K562 (cell line): ENCODE measurements at places on chromosomes 11 and 22. TPM values are rescaled to one million over a fixed set of nuclear protein-coding genes. Genes with fewer than 3 reads are reported as not detected.

GRCh38 chr22:22469527-22469926 lies 39.0 kb downstream of the ZNF280B start:
- no peaks in the 10 kb centered on the region for H3K36me3 ChIP-seq
- no peaks in the 10 kb centered on the region for H3K4me1 ChIP-seq
- peaks cover 26% of the 10 kb centered on the region for H3K27me3 ChIP-seq

DNA sequence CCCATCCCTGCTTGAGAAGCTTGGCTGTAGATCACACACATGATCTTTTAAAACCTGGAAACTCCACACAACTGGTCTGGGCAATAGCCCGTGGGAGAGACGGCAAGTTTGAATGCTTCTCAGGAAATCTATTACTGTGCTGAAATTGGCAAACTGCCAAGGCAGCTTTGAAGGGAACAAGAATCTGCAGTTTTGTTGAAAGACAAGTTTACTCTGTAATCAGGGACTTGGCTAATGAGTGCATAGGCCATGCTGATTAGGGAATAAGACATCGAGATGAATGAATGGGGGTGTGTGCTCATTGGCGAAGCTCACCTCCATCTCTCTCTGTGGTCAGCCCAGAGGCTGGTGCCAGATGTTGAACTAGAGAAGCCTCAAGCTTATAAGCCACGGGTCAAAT lies 218.8 kb downstream of the HIPK3 start:
- no peak for DNase-seq
- no peak overlapping the region for H3K27ac ChIP-seq
- H3K4me3 ChIP-seq: no peak overlapping the region

GRCh38 chr11:95788921-95789505 lies 569 bp downstream of the FAM76B start:
- peak; percentile 40 for DNase-seq
- H3K27ac ChIP-seq: peak overlapping the region; percentile 99
- H3K27me3 ChIP-seq: no peaks in the 10 kb centered on the region
- H3K36me3 ChIP-seq: peaks cover 48% of the 10 kb centered on the region
- peak overlapping the region; percentile 88 for H3K4me3 ChIP-seq

- peaks cover 47% of the 10 kb centered on the region; the same call in 2 of the 3 replicates for H3K36me3 ChIP-seq
- H3K4me1 ChIP-seq: no peaks in the 10 kb centered on the region
Measured at GRCh38 chr11:112237451-112237850, 11.2 kb downstream of the PTS start.

GRCh38 chr11:120230433-120231071 lies 9.4 kb upstream of the POU2F3 start:
- no peak overlapping the region for H3K4me3 ChIP-seq
- peaks cover 8% of the 10 kb centered on the region; the same call in 2 of the 3 replicates for H3K27me3 ChIP-seq

GRCh38 chr11:7667460-7667859 lies 5.8 kb downstream of the CYB5R2 start:
- no peak for DNase-seq
- H3K27ac ChIP-seq: no peak overlapping the region
- H3K36me3 ChIP-seq: no peaks in the 10 kb centered on the region
- H3K4me3 ChIP-seq: no peak overlapping the region
- H3K4me1 ChIP-seq: no peaks in the 10 kb centered on the region

DNA sequence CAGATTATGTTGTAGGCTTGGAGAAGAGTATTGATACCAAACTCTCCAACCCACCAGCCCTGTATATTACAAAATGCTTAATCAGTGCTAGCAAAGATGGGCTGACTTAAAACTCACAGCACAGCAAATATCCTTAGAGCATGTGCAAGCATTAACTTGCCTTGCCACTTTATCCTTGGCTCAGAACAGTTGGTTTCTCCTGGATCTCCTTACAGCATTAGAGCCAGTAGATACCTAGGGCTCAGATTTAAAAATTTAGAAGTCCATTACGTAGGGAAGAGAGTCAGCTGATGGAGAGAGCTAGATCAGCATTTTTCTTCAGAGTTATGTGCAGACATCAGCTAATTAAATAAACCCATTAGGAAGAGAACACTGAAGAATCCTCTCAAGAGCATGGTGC lies 198.5 kb upstream of the ZBED5 start:
- no peak overlapping the region for H3K4me3 ChIP-seq
- no peaks in the 10 kb centered on the region for H3K27me3 ChIP-seq
- H3K4me1 ChIP-seq: no peaks in the 10 kb centered on the region
- DNase-seq: no peak

- no peaks in the 10 kb centered on the region for H3K36me3 ChIP-seq
- H3K27me3 ChIP-seq: no peaks in the 10 kb centered on the region
- H3K4me1 ChIP-seq: no peaks in the 10 kb centered on the region
- H3K4me3 ChIP-seq: no peak overlapping the region
Measured at GRCh38 chr11:36333897-36334296, 37.8 kb downstream of the PRR5L start.

GRCh38 chr11:40514124-40514523 lies 945.3 kb downstream of the LRRC4C start:
- H3K27me3 ChIP-seq: no peaks in the 10 kb centered on the region
- H3K4me1 ChIP-seq: no peaks in the 10 kb centered on the region
- H3K4me3 ChIP-seq: no peak overlapping the region
- H3K27ac ChIP-seq: no peak overlapping the region
- DNase-seq: no peak

DNA sequence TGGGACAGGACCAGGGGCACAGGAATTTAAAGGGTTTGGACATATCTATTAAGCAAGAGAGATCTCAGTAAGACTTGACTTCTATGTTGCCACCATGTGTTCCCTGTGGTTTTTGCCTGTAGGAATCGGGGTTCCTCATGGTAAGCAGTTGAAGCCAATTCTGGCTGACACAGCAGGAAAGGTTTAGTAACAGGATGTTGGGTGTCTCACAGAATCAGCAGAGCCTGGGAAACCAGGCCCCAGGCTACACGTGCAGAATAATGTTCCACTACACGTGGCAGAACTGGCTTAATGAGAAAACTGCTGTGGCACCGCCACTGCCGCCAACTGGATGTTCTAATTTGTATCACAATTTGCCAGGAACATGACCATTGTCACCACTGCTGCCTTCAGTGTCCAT lies 264.6 kb upstream of the PLET1 start:
- no peak for DNase-seq
- no peaks in the 10 kb centered on the region for H3K36me3 ChIP-seq
- no peaks in the 10 kb centered on the region for H3K4me1 ChIP-seq
- H3K27me3 ChIP-seq: no peaks in the 10 kb centered on the region

- DNase-seq: no peak
- no peak overlapping the region for H3K27ac ChIP-seq
- H3K4me3 ChIP-seq: no peak overlapping the region
- no peaks in the 10 kb centered on the region for H3K27me3 ChIP-seq
- H3K4me1 ChIP-seq: peaks cover 12% of the 10 kb centered on the region
- no peaks in the 10 kb centered on the region for H3K36me3 ChIP-seq
Measured at GRCh38 chr11:88363648-88364065, 26.1 kb upstream of the CTSC start.

DNA sequence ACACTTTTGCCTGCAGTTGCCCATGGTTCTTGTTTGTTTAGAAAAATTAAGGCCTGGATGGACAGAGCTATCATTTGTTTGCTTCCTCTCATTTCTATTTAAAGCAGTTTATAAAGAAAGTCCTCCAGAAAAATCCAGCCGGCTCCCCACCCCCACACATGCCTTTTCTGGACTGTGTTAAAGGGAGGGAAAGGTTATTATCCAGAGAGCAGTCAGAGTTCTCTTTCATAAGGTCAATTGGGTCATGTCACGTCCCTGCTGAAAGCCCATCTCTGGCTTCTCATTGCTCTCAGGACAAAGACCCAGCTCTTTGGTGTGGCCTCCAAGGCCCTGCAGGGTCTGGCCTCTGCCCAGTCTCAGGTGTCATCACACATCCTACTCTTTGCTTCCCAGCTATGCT lies 9.8 kb upstream of the GRK3 start:
- H3K27me3 ChIP-seq: no peaks in the 10 kb centered on the region
- DNase-seq: no peak
- H3K36me3 ChIP-seq: no peaks in the 10 kb centered on the region
- H3K4me3 ChIP-seq: no peak overlapping the region
- H3K4me1 ChIP-seq: no peaks in the 10 kb centered on the region

DNA sequence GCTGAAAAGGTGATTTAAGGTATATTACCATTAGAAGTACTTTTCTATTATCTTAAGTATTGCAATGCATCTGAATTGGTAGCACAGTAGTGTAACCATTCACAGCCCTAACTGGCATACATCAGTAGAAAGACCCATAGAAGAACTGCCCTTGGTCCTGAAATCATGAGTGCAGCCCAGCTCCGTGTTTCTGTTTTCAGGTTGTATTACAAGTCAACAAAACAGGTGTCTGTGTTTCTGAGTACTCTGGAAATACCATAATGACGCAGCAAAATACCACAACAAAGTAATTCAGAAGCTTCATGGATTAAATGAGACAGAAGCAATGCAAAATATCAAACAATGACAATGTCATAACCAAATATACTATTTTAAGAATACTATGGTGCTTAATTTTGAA lies 226.3 kb downstream of the OPCML start:
- no peaks in the 10 kb centered on the region for H3K27me3 ChIP-seq
- no peak for DNase-seq
- no peaks in the 10 kb centered on the region for H3K36me3 ChIP-seq
- H3K27ac ChIP-seq: no peak overlapping the region
- no peak overlapping the region for H3K4me3 ChIP-seq

DNA sequence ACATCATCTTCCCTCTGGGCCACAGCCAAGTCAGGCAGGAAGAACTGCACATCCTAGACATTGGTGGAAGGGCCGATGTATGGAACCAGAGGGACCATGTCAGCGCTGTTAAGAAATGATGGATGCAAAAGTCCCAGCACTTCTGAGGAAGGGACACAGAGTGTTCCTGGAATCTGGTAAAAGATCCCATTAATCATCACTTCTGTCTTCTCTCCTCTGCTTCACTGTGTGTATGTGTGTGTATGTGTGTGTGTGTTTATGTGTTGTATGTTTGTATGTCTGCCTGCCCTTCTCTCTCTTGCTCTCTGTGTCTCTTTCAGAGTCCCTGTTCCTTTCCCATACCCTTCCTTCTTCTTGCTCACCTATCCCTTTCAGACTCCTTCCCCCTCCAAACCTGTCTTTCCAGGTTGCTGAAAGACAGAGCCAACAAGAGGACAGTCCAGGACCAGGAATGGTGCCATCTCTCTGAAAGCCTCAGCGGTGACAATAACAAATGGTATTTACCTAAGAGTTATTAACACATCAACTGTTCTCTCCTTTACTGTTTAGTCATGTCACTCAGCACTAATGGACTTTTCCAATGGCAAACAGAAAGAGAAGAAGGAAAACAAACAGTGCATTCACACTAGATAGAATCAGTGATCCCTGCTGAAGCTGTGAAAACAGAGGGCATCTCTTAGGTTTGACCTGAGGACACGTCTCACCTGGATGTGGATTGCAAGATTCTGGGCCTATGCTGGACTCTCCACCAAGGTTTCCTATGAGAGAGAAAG lies 47.1 kb downstream of the EHF start:
- DNase-seq: no peak
- peaks cover 5% of the 10 kb centered on the region; the same call in 1 of the 3 replicates for H3K4me1 ChIP-seq
- H3K27ac ChIP-seq: no peak overlapping the region
- H3K36me3 ChIP-seq: no peaks in the 10 kb centered on the region
- H3K4me3 ChIP-seq: no peak overlapping the region
- no peaks in the 10 kb centered on the region for H3K27me3 ChIP-seq

DNA sequence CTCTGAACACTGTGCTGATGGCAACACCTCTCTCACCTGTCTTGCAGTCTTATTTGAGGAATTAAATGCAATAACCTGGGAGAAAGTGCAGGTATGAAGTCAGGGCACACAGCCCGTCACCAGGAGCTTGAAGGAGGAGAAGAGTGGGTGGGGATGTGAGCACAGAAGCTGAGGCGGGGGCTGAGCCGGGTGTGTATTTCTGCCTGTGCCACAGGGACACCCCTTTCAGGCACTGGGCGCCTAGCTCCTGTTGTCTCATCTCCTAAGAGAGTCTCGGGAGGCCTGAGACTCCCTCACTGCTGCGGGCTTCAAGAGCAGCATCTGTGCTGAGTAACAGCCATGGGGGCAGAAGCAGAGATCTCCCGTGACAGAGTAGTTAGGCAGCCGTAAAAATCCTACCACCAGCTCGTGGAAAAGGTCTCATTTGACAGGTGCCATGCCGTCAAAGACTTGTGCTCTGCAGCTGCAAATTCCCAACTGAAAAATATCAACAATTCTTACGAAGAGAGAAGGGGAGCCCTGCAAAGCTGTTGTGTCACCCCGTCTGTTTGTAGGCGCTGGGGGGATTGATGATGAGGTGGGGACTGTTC lies 26.8 kb downstream of the PARVB start:
- no peak overlapping the region for H3K27ac ChIP-seq
- H3K36me3 ChIP-seq: peaks cover 7% of the 10 kb centered on the region; the same call in 2 of the 3 replicates
- H3K4me3 ChIP-seq: no peak overlapping the region

DNA sequence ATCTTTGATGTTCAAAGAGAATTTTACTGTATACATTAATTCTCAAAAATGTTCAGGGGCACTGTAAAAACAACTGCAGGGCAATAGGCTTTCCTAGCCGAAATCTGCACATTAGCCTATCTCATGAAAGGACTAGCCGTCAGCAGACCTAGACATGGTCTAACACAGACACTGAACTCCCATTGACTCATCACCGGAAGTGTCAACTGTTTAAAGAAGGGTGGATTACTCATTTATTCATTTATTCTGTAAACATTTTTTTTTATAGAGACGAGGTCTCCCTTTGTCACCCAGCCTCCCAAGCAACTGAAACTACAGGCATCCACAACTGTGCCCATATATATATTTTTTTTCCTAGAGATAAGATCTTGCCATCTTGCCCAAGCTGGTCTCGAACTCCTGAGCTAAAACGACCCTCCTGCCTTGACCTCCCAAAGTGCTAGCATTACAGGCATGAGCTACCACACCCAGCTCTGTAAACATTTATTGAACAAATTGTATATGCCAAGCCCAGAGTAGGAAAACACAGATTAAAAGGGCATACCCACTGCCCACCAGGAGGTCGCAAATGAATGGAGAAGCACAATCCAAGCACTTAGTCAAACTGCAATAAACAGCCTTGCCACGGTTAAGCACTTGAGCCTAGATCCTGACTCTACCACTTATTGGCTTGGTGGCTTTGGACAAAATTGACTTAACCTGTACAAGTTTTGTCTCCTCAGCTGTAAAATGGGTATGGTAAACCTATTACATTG lies 26.6 kb downstream of the RAB30 start:
- no peaks in the 10 kb centered on the region for H3K36me3 ChIP-seq
- no peak for DNase-seq
- H3K4me3 ChIP-seq: no peak overlapping the region
- no peaks in the 10 kb centered on the region for H3K27me3 ChIP-seq
- no peak overlapping the region for H3K27ac ChIP-seq

GRCh38 chr11:7673724-7674434 lies 579 bp upstream of the CYB5R2 start:
- H3K4me3 ChIP-seq: peak overlapping the region; percentile 41
- DNase-seq: peak; percentile 58
- peaks cover 18% of the 10 kb centered on the region for H3K27me3 ChIP-seq

GRCh38 chr11:94088906-94089305 lies 39.7 kb upstream of the PANX1 start:
- no peaks in the 10 kb centered on the region for H3K27me3 ChIP-seq
- H3K4me3 ChIP-seq: no peak overlapping the region
- H3K4me1 ChIP-seq: no peaks in the 10 kb centered on the region

The ATF4 gene
- 638 and 723 TPM in 2 replicates for polyA plus RNA-seq

The IRAG1 gene
- 0.01 TPM in 1 of 2 replicates, not detected in the other for polyA plus RNA-seq

The SEZ6L gene
- not detected in 2 replicates for polyA plus RNA-seq

The CSKMT gene
- polyA plus RNA-seq: 27.2 and 34.1 TPM in 2 replicates

The ANKRD42 gene
- 7.0 and 8.8 TPM in 2 replicates for polyA plus RNA-seq

The OR10D3 gene
- polyA plus RNA-seq: 0.27 and 0.38 TPM in 2 replicates

The ACTN3 gene
- not detected in 2 replicates for polyA plus RNA-seq

The LRRC56 gene
- 3.6 and 4.3 TPM in 2 replicates for polyA plus RNA-seq

The OR8G1 gene
- 0.12 and 0.16 TPM in 2 replicates for polyA plus RNA-seq

The MMP8 gene
- not detected in 2 replicates for polyA plus RNA-seq

The SPON1 gene
- polyA plus RNA-seq: not detected in 2 replicates

The LRRC74B gene
- 0.04 TPM in 1 of 2 replicates, not detected in the other for polyA plus RNA-seq

The NOX4 gene
- polyA plus RNA-seq: not detected in 2 replicates

The CD248 gene
- not detected in 2 replicates for polyA plus RNA-seq

The PNPLA5 gene
- polyA plus RNA-seq: not detected in 2 replicates

The CARD16 gene
- not detected in 2 replicates for polyA plus RNA-seq
